ENCODE measurements at places on chromosomes 4 and X.

- DNase-seq: no peak
These were observed 38.6 kb upstream of the MSMO1 start for GRCh38 chr4:165288639-165289422.

DNA sequence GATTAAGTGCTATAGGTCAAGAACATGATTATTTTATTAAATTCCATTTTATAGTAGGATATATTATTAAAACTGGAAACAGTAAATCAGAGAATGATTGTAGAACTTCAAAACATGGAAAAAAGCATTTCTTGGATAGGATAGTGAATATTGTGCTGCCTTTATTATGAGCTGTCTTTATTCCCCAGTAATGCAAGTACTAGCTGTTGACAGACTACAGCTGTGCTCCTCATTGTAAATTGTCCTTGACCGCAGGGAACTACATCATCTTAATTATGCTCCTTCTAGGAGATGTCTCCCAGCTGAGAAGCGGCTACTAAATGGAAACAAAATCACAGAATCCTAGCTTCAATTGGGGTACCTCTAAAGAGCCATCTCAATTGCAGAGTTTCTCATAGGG, 1457.2 kb upstream of the PCDH7 start:
- DNase-seq: no peak

- DNase-seq: no peak
These were observed 154.1 kb downstream of the BANK1 start for GRCh38 chr4:101944649-101945048.

GRCh38 chr4:54165438-54165837, 63.7 kb upstream of the PDGFRA start:
- DNase-seq: no peak

DNA sequence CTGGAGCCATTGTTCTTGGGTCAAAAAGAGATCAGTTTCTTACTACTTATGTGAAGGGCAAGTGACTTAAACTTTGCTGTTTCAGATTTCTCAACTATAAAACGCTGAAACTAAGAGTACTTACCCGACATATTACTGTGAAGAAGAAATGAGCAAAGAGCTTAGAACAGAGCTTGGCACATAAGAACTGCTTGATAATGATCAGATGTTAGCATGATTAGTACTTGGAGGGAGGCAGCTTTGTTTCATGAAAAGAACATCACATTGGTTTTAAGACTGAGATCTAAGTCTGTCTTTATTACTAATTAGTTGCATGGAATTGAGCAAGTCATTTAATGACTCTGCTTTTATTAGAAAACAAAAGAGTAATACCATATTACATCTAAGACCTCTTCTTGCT, 169.1 kb downstream of the ARHGAP24 start:
- DNase-seq: no peak

- peak; percentile 30 for DNase-seq
These were observed 2.8 kb upstream of the CLCN5 start for GRCh38 chrX:49919617-49920016.

GRCh38 chr4:114595207-114595606, 3.4 kb upstream of the UGT8 start:
- no peak for DNase-seq

GRCh38 chr4:86019906-86020305, 339.9 kb downstream of the MAPK10 start:
- DNase-seq: no peak

- no peak for DNase-seq
These were observed 260.3 kb downstream of the PPP3CA start for GRCh38 chr4:101086801-101087586.

GRCh38 chr4:15964159-15964558, 1.2 kb upstream of the FGFBP2 start:
- DNase-seq: no peak

GRCh38 chr4:83174844-83175414, 60.4 kb upstream of the PLAC8 start:
- no peak for DNase-seq

- DNase-seq: no peak
These were observed 38.9 kb upstream of the BCLAF3 start for GRCh38 chrX:20029728-20030127.

DNA sequence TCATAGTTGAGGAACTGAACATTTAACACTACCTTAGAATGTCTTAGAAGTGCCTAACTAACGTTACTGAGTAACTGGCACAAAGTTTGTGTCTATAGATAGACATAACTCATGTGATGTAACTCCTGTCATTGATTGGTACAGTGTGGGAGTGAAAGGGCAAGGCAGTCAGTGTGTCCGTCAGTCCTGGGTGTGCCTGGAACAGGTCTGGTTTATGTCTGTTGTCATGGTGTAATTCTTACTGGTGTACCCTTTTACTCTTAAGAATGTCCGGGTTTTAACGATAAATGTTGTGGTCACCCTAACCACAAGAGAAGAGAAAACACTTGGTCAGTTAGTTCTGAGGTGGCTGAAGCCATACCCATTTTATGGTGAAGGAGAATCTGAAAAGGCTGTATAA, 93.1 kb upstream of the ESX1 start:
- DNase-seq: no peak

GRCh38 chrX:150486011-150486410, 82.4 kb upstream of the MTM1 start:
- DNase-seq: peak; percentile 59

DNA sequence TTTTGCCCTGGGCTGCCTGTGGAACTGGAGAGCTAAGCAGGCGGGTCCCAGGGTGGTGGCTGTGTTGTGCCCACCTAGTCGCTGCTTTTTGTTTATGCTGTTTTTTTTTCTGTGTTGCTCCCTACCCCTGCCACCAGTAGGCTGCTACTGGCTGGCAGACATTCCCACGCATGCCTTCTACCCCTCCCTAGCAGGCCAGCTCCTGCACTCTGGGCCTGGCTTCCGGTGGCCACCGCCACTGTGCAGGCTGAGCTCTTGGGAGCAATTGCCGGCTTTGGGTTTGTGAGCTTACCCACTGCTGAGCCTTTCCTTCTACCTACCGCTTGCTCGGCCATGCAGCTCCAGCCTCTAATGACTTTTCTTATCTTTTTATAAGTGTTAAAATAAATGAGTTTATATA, 57.6 kb downstream of the RBM46 start:
- DNase-seq: no peak

DNA sequence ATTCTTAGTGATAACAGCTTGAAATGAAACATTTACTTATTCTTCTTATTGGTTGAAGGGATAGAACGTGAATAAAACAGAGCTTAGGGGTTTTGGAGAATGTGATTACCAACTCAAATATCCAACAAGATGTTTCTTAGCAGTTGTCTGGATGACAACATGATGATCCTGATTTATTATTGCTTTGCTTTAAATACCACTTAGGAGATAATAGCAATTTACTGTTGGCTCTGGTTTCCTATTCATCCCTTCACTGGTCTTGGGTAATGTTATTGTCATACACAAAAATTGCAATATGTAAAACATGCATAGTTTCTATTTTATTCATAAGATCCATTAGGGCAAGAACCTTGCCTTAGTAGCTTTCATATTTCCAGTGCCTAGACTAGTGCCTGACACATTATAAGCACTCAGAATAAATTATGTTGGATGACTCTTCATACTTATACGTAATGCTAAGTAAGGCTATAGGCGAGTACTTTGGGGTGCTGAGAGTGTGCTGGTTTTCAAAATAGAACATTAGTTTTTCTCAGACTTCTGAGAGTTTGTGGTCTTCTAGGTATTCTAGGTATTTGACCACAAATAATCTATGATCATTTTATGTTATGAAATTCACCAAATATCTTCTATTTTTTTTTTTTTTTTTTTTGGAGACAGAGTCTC, 58.6 kb upstream of the PGRMC2 start:
- no peak for DNase-seq

- peak; percentile 53 for DNase-seq
These were observed 41.6 kb downstream of the USP46 start for GRCh38 chr4:52617336-52618020.

GRCh38 chr4:78799551-78800495, 23.7 kb downstream of the BMP2K start:
- no peak for DNase-seq

GRCh38 chr4:76995776-76996175, 46.2 kb downstream of the SEPTIN11 start:
- no peak for DNase-seq

DNA sequence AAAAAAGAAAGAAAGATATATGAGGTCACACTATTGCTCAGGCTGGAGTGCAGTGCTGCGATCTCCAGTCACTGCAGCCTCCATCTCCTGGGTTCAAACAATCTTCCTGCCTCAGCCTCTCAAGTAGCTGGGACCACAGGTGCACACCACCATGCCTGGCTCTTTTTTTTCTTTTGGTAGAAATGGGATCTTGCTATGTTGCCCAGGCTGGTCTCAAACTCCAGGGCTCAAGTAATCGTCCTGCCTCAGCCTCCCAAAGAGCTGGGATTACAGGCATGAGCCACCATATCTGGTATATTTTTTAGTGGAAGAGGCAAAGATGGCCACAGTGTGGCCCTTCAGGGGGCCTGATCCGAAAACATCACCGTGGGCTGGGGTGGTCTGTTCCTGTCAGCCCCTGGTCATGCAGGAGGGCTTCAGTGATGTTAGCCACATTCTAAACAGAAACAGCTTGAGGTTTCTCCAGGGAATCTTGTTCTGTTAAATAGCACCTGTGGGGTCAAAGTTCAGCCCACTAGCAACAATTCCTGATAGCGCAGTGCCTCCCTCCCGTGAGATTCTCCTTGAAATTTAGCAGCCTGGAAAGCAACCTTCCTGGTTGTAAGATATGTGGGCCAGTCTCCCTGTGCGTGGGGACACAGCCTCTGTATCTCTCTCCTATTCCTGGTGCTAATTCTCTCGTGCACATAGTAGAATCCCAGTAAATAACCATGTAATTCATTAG, 7.3 kb upstream of the DHRSX start:
- DNase-seq: no peak

DNA sequence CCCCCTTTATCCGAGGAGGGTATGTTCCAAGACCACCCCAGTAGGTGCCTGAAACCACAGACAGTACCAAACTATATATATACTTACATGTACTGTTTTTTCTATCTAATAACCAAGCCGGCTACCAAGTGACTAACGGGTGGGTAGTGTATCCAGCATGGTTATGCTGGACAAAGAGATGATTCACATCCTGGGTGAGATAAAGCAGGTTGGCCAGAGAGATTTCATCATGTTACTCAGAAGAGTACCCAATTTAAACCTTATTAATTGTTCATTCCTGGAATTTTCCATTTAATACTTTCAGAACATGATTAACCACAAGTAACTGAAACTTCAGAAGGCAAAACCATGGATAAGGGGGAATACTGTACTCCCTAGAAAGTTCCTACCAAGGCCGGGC, 46.5 kb downstream of the RFC1 start:
- no peak for DNase-seq

DNA sequence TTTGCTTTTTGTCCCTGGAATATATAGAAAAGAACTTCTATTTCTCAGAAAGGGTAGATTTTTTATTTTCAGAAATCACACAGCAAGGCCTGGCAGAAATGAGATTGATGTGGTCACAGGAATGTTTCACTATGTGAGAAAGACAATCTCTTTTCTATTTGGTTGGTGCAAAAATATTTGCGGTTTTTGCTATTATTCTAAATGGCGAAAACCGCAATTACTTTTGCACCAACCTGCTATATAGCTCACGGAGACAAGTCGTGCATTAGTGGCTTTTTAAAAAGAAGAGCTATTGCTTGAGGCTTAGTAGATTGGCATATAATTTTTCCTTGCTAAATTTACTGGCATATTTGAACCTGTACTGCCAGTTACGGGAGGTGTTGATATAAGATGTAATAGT, 100.4 kb downstream of the ITM2A start:
- DNase-seq: peak; percentile 35

DNA sequence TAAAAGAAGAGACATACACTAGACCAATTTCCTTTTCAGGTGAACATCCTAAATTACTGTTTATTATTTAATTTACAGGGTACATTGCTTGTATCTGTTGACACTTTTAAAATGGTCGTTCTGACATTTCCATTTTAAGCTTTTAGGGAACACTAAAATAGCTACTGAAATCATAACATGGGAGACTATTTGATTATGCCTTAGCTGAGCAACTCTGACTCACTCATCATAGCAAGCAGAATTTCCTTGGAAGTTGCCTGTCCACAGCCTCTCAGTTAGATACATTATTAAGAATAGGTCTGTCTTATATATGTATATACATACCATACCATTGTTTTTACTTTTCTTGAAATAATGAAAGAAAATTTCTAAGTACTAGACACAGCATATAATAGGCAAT, 22.0 kb downstream of the GUCY1B1 start:
- no peak for DNase-seq

- DNase-seq: no peak
These were observed 239.9 kb downstream of the MAML3 start for GRCh38 chr4:139913995-139914598.

GRCh38 chr4:11949355-11949754, 520.7 kb upstream of the HS3ST1 start:
- DNase-seq: no peak

DNA sequence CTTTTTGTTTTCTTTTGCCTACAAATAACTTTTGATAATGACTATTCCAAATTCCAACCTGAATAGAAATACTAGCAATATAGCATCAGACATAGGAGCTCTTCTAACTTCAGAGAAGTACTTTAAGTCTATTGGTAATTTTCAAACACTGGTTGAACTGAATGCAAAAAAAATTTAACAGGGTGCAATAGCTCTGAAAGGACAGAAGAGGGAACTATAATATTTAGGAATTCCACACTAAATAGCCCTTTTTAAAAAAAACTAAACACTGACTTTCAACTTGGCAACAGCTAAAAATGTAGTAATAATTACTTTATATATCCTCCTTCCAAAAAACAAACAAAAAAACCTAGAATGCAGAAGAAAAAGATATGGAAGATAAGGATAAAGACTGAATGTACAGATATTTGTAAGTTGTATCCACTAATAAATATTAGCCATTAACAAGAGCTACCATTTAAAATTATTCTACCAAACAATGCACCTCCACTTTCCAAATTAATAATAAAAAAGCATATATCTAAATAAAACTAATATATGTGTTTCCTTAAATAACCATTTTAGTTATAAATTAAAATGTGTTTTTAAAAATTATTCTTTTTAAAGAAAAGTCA, 81.4 kb downstream of the FBXW7 start:
- DNase-seq: peak; percentile 16

GRCh38 chr4:145720656-145721055, 40.7 kb downstream of the C4orf51 start:
- no peak for DNase-seq

Measured in CD4-positive, alpha-beta T cell treated with Interleukin-21 for 1 hour (primary cell).